Chondrocyte (in vitro differentiated cells): ENCODE measurements at places on chromosomes 12 and 14. TPM values are rescaled to one million over a fixed set of nuclear protein-coding genes. Genes with fewer than 3 reads are reported as not detected.

DNA sequence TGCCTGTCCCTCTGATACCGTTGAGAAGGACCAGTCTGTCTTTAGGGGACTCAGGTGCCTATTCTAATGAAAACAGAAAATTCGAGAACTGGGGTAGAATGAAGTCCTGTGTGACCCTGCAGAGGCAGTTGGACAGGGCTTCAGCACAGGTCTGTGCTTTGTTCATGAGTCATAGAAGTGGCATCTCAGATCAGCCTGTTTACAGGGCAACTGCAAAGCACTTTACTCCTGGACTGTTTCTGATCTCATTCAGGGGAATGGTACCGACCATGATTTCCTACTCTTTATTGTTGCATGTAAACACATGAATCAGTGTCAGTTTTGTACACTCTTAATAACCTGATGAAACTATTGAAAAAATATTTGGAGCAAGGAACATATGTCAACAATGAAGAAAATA is 1517.0 kb downstream of the AACS start:
- no peak for DNase-seq

GRCh38 chr12:64385019-64385418 is 5.5 kb downstream of the C12orf56 start:
- DNase-seq = no peak

RFX4 gene
- total RNA-seq = not detected in 3 replicates

GRCh38 chr12:92047393-92047826 is 98.2 kb downstream of the BTG1 start:
- DNase-seq = no peak

LRRC9 gene
- total RNA-seq = not detected in 3 replicates

DNA sequence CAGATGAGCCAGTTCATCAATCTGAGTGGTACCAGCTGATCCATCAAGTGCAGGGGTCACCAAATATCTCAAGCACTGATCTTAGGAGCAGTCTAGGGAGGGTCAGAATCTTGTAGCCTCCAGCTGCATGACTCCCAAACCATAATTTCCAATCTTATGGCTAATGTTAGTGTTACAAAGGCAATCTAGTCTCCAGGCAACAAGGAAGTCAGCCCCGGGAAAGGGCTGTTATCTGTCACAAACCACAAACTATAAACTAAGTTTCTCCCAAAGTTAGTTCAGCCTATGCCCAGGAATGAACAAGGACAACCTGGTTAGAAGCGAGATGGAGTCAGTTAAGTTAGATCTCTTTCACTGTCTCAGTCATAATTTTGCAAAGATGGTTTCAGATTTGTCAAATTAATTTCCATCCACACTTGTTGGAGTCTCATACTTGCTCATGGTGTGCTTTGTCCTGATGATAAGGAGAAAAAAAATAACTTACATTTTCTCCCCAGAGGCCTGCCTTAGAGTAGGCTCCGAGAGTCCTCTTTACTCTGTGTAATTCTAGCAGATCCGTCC is 3.9 kb upstream of the ABHD4 start:
- no peak for DNase-seq

ART4 gene
- 0.17 to 0.37 TPM in 2 of 3 replicates, not detected in the other for total RNA-seq

- DNase-seq = no peak
Measured at GRCh38 chr12:43786899-43787693, 19.0 kb downstream of the TWF1 start.

DNA sequence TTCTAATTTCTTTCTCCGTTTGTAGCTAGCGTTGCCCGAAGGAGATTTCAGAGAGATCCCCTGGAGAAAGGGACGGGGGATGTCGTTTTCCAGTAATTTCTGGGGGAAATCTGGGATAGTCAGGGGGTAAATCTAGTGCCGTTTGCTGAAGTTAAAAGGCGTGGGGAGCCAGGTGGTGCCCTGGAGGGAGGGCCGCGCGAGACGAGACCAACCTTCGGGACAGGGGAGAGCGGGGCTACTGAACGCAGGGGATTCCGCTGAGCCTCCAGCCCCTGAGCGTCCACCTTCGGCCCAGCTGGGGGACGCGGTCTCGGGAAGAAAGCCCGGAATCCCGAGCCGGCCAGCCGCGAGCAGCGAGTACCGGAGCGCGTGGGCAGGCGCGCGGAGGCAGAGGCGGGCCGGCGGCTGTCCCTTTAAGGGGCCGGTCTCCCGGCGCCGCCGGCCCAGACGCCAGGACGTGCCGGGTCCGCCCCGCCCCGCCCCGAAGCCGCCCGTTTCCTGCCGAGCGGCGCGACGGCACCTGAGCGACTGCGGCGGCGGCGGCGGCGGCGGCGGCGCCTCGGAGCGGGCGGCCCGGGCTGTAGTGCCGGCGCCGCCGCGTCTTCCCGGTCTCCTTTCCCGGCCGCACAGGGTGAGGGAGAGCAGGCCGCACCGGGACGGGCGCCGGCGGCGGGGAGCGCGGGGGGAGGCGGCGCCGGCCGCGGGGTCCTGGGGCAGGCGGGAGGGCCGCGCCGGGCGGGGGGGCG is at the start of gene KTN1:
Gene KTN1 (plus strand): TSS at position 484 of the 746 bp plus-strand sequence. CDS start 31,842 bp downstream, outside the sequence.
- no peak for DNase-seq

DNA sequence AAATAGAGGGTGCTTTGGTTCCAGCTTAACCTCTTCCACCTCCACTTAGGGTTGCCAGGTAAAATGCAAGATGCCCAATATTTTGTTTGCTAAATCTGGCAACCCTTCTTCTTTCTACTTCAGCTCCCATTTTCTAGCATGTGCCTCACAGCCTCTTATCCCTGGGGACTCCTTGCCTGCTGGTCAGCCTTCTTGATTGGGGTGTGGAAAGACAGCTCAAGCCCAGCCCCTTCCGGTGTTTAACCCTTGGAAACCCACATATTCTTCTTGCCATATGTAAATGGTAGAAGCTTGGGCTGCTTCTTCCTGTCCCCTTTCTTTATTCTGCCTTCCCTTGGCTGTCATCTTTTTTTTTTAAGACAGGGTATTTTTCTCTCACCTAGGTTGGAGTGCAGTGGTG is 5.7 kb downstream of the SPIC start:
- DNase-seq = no peak

ASPG gene
- total RNA-seq = not detected in 3 replicates

COX8C gene
- total RNA-seq = not detected in 3 replicates

DNA sequence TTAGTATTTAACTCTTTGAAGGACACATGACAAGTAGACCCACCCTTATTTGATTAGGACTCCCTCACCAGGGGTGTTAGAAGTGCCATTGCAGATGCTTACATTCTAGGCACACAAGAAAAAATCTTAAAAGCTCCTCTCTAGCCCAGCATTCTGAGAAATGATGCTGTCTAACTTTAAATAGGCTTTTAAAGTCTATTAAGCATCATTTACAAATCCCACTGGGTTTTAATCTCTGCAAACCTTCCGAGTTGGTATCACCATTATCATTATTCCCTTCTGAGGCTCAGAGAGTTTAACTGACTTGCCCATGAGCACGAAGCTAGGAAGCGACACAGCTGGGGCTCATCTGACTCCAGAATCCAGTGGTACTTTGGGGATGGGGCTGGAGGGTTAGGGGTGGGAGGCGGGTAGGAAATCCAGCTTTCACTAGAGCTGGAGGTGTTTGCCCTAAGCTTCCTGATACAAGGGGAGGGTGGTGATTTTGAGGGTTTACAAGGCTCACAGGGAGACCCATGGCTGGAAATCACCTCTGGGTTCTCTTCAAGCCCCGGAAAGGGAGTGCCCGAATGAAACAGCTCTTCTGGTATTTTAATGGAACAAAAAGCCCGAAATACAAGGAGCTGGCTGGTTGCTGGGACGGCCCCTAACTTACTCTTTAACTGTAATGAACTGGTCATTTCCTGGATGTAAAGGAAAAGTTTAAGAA is 109.2 kb upstream of the FUT8 start:
- no peak for DNase-seq

KCNK10 gene
- total RNA-seq = not detected in 3 replicates

- DNase-seq = no peak
Measured at GRCh38 chr12:50188241-50188781, 21.1 kb upstream of the CERS5 start.

COPS7A gene
- total RNA-seq = 57.0 to 74.4 TPM (median 59.3 TPM) in 3 replicates

DNA sequence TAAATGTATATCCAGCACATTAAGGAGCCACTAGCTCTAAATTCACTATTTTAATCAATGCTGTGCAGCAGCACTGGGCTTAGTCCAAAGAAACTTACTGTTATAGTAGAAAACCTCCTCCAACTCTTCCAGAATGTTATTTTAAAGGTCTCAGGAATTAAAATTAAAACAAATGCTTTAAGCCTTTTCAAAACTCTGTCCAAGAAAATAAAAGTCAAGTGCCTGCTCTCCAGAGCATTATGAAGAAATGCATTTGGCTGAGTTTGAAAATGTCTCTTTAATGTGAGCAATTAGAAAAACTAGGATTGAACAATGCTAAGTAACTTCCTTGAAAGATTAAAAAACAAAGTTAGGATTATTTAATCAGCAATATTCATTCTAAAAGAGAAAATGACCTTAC is 322.4 kb upstream of the DCN start:
- DNase-seq = no peak

DNA sequence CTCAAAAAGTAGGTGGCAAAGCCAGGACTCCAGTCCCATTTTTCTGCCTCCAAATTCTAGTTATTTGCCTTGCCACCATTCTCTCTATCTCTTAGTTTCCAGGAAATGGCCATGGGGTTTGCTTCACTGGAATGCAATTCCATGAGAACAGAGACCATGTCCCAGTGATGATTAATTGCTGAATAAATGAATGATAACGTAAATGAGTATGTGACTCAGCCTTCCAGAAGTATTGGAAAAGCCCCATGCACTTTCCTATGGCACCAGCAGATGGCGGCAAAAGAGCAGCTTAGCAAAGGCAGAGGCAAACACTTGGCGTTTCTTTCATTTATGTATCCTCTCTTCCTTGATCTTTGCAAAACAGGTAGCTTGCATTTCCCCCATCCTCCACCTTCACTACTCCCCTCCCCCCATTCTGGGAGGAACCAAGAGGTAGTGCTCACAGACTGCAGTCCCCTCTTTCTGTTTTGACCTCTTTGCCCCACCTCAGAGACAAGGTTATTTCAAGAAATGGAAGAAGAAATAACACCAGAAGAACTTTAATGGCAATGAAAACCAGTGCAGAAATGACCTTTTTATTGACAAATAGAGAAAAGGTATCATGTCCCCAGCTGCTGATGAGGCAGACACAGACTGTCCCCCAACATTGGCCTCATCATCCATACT is 21.3 kb downstream of the TBX3 start:
- no peak for DNase-seq

CCND2 gene
- 128 to 158 TPM (median 129 TPM) in 3 replicates for total RNA-seq

PLCZ1 gene
- total RNA-seq = not detected in 3 replicates

DNA sequence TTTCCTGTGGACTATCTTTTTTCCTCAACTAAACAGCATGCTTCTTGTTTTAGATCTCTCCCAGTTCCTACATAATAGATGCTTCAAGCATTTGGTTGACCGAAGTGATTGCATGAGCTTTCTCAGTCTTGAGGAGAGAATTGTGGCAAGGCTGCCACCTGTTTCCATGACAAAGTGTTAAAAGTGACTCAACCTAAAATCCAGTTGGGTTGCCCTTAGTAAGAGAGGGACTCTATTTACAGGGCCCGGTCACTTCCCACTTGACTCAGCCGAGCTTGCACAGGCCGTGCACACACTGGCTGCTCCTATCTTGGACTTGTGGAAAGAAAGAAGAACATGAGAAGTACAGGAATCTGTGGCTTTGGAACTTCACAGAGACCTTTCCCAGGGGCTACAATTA is 2.1 kb upstream of the B4GALNT3 start:
- no peak for DNase-seq

DPF3 gene
- total RNA-seq = 1.1 to 2.3 TPM (median 1.1 TPM) in 3 replicates

DNA sequence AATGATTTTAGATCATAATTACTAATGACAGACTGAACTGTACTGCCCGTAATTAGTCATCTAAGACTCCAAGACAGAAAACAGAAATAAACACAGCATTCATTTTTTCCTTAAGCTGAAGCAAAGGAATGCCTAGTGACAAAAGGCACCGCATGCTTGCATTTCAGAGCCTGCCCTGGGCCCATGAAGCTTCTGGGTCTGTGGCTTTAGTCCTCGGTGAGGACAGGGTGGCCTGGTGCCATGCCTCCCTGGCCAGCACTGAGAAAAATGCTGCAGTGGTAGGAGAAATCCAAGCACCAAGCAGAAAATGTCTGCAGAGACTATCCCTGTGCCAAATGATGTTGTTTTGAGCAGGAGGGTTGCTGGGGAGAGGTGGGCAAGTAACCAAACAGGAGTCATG is 171.6 kb downstream of the CALM1 start:
- no peak for DNase-seq

GRCh38 chr12:118034429-118035189 is 18.1 kb downstream of the RFC5 start:
- DNase-seq = no peak

DNA sequence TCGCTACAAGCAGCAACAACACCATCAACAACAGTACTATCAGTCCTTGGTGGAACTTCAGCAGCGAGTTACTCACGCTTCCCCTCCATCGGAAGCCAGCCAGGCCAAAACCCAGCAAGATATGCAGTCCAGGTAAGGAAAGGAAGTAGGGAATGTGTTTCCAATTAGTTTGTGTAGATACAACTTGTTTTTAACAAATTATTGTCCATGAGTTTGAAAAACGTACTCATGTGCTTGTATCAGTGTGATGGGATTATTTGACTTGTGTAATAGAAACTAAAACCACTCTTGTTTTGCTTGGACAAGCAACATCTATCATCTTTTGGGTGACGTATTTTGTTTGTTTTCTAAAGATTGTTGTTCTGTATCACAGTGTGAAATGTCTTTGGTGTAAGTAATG is 137.9 kb downstream of the NAV3 start:
- no peak for DNase-seq

TSPAN11 gene
- 0.87 to 1.9 TPM (median 0.95 TPM) in 3 replicates for total RNA-seq

GRCh38 chr12:104749545-104749944 is 208.5 kb downstream of the SLC41A2 start:
- DNase-seq = no peak

DNA sequence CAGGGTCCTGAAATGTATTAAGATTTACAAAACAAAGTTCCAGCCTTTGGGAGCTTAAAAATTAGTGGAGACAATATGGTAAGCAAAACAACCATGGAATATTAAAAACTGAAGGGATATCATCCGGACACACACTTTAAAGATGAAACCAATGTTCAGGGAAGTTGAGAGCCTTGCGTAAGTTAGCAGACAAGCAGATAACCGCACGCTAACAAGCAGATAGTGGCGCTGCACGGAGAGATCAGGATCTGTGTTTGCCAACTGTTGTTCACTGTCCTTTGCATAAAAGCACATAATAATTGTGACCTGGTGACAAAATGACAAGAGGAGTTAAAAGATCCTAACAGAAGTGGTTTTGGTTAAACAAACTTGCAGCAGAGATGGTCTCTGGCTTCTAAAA is 14.3 kb upstream of the TMEM229B start:
- DNase-seq = peak; percentile 6

DNA sequence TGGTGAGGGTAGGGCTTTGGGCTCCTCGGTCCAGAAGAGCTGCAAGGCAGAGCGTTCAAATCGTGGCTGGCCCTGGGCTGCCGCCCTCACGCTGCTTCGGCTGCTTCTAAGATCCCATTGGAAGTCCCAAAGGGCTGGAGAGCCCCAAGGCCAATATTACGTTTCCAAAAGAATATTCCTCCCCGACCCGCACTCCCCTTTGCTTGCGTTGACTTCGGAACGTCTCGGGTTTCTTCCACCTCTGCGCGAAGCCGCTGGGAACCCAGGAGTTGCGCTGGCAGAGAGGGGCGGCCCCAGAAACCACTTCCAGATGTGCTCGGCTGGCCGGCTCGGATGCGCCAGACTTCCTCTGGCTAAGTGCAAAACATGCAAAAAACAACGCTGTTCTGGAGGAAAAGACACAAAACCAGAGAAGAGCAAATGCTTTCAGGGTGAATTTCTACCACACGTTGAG is at the start of gene GLT8D2:
Gene GLT8D2 (minus strand): TSS at position 285 of the 454 bp plus-strand sequence. CDS start 30,539 bp downstream, outside the sequence.
- DNase-seq = no peak

- DNase-seq = no peak
Measured at GRCh38 chr14:72657214-72657921, 236.5 kb downstream of the DPF3 start.
